Activated naive CD4-positive, alpha-beta T cell (primary cell): ENCODE measurements at places on chromosomes 16 and 17.

GRCh38 chr17:20189302-20189701 lies 180.1 kb downstream of the SPECC1 start:
- no peak for DNase-seq

- DNase-seq, result no peak
Measured at GRCh38 chr16:30846649-30847402, 47.1 kb downstream of the BCL7C start.

- DNase-seq, result no peak
Measured at GRCh38 chr17:49439305-49439672, 24.6 kb upstream of the PHB1 start.

- no peak for DNase-seq
Measured at GRCh38 chr16:22670044-22670536, 143.9 kb upstream of the HS3ST2 start.
